ENCODE measurements at places on chromosomes 6 and 20. TPM values are rescaled to one million over a fixed set of nuclear protein-coding genes. Genes with fewer than 3 reads are reported as not detected.

GRCh38 chr6:1605004-1605892 is 4.5 kb upstream of the FOXC1 start:
- DNase-seq: no peak

SF3B5 gene
- polyA plus RNA-seq: 292 TPM

DNA sequence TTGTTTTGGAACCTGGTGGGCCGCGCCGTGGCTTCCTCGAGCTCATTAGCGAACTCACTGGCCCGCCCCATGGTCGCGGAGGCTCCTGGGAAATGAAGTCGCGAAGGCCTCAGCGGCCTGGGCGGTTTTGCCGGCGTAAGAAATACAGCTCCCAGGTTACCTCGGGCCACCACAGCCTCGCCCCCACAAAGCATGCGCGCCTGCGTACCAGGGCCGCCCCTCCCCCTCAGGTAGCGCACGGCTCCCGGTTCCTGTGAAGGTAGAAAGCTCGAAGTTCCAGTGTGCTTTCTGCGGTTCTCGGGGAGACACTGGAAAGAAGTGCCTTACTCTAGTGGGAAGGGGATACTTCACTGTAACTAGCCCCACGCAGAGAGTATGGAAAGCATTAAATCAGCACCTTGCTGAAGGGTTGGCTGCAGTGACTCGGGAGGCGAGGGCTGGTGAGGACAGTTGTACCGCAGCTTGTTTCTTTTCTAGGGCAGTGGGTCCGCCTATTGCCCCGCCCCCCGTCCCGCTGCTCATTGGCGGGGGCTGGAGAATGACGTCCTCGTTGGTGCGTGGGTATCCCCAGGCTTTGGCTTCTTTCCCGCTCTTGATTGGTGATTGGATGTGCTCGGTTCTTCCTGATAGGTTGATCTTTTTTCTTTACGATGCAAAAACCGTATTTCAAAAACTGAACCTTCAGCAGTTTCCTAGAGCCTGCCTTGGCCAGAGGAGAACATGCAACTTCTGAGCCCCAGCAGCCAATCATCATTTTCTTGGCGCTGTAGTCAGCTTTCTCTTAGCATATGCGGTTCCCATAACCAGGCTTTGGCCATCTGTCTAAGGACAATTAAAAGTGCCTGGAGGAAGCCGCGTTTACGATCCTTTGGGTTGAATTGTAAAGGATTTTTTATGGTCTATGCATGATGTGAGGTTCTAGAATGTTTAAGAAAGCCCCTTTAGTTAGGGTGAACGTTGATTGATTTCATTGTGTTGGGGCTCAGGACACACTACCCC is at the start of gene CDK19:
TSS of gene CDK19 (minus strand) at position 59 of the 999 bp plus-strand sequence. CDS start 333 bp downstream, outside the sequence.
- peak; percentile 98 for DNase-seq

GRCh38 chr6:149247385-149247763 is 70.1 kb upstream of the TAB2 start:
- no peak for DNase-seq

C6orf141 gene
- 0.07 TPM for polyA plus RNA-seq

REV3L gene
- polyA plus RNA-seq: 11.3 TPM

GRCh38 chr6:3261921-3262320 is 3.2 kb downstream of the PSMG4 start:
- DNase-seq: no peak

DNA sequence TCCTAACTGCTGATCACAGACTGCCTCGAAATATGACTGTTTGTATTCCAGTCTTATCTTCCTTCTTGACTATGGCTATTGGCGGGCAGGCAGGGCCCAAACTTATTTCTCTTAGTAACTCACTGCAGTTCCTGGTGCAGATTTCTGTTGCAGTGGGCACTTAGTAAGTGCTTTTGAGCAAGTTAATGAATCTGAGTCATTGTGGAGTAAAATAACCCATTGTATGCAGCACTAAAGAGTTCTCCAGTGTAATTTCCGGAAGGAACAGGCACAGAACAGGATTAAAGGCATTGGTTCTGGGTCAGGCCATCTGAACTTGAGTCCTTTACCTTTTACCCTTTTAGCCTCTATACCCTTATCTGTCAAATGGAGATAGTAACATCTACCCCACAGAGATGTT is 23.6 kb downstream of the SLC35F1 start:
- no peak for DNase-seq

DNA sequence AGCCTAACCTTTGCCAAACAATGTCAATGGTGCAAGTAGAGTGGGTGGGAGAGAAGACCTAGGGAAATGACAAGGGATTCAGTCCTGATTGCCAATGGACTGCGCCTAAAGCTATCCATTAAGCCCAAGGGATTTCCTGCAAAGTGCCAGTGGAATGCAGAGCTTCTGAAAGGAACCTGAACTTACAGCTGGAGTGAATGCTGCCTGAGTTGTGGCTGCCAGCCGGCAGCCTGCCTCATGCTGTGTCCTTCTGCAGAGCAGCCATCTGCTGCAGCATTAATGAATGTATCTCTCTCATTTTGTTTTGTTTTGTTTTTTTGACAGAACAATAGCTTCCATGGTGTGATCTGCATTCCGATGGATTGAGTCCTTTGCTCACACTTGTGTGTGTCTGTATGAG is 44.7 kb downstream of the SLC35F1 start:
- DNase-seq: no peak

HEY2 gene
- polyA plus RNA-seq: 0.04 TPM

GRCh38 chr6:169212436-169212835 is 41.2 kb downstream of the THBS2 start:
- DNase-seq: no peak

IRF4 gene
- 0.07 TPM for polyA plus RNA-seq

- peak; percentile 29 for DNase-seq
Measured at GRCh38 chr6:43172104-43173007, 1.3 kb downstream of the SRF start.

DNA sequence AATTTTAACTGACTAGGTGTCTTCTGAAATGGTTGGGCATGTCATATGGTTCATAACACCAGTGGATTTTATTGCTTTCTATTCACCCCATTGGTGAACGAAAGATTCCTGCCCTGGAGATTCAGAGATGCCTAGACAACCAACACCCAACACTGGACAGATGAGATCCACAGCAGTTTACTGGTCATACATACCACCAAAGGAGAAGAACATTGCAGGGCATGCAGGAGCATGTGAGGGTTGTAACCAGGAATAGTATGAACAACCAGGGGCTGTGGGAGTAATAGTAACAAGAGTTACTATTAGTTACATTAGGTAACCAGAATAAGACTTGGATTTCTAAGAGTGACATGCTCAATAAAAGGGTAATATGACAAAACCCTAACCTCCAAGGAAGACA is 77.8 kb upstream of the FABP7 start:
- DNase-seq: no peak

- no peak for DNase-seq
Measured at GRCh38 chr20:58751979-58752378, 59.4 kb downstream of the NPEPL1 start.

SALL4 gene
- polyA plus RNA-seq: 1.5 TPM

GRCh38 chr20:62208061-62208794 is 11.8 kb downstream of the HRH3 start:
- DNase-seq: no peak

HLA-DPA1 gene
- not detected for polyA plus RNA-seq

DNA sequence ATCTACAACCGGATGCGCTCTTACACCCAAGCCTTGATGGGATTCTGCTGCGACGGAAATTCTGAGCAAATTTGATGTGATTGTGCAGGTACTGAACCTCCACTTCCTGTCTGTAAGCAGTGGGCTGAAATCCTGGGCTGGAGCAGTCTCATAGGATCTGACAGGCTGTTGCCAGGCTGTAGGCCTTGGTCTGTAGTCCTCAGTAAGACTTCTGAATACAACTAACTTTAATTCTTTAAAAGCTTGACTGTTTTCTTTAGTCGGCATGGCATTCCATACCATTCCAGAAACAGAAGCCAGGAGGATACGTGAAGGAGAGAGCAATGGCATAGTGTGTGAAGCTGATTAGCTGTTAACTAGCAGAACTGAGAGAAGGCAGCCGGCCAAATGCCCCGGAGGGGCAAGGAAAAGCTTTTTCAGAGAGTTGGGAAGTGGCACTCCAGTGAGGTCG is 68.3 kb downstream of the ADTRP start:
- DNase-seq: no peak

BACH2 gene
- not detected for polyA plus RNA-seq

- DNase-seq: no peak
Measured at GRCh38 chr20:45392733-45393132, 14.6 kb upstream of the TP53TG5 start.

DNA sequence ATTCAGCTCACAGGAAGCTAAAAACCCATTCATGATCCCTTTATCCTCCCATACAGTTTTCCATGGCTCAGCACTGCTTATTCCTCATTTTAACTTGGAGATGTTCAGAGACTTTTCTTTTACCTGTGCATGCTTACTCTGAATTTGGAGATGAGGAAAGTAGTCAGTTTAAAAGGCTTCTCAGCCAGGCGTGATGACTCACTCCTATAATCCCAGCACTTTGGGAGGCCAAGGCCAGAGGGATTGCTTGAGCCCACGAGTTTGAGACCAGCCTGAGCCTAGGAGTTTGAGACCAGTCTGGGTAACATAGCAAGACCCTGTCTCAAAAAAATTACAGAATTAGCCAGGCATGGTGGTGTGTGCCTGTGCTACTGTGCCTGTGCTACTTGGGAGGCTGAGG is 30.3 kb upstream of the TMEM217 start:
- DNase-seq: no peak

ESF1 gene
- polyA plus RNA-seq: 7.3 TPM

All from HepG2 (cell line).